Lower leg skin (tissue), 4 donors: ENCODE measurements at places on chromosomes 13 and 19. TPM values are rescaled to one million over a fixed set of nuclear protein-coding genes. Genes with fewer than 3 reads are reported as not detected.
A peak's percentile ranks its signal among the peaks of the same experiment; 100 is the strongest.

The CBY2 gene
- total RNA-seq: 0.45 TPM

DNA sequence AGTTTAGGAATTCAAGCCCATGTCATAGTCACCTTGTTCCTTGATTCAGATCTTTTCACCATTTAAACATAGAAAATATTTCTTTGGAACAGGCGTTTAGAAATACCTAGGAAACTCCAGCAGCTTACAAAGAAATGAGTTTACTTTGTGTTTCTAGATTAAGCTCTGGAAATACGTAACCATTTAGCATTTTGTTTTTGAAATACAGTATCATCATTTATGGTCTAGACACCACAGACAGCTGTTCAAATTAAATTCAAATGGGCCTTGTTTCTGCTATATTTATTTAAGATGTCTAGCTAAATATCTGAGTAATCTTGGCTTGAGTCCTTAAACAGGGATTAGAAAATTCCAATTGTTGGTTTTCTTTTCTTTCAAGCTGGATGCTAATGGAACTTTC, 228.5 kb downstream of the NDFIP2 start:
- DNase-seq: no peak

GRCh38 chr19:39032063-39032918, at the start of gene FBXO27:
TSS of gene FBXO27 (minus strand) at chr19:39032549. CDS start at chr19:39032227, 322 bp downstream.
- peak; percentile 26 for DNase-seq

- no peak for DNase-seq
Measured at GRCh38 chr13:47092202-47092601, 195.3 kb upstream of the HTR2A start.
